Vagina (tissue), 2 donors: ENCODE measurements at places on chromosomes 16 and 17. TPM values are rescaled to one million over a fixed set of nuclear protein-coding genes. Genes with fewer than 3 reads are reported as not detected.
A peak's percentile ranks its signal among the peaks of the same experiment; 100 is the strongest.

GRCh38 chr17:31579265-31579664 lies 187.8 kb downstream of the RAB11FIP4 start:
- no peak for DNase-seq

GRCh38 chr17:45844695-45845375 lies at the start of gene SPPL2C:
Gene SPPL2C, plus strand, starts transcription at chr17:45844881. Its CDS starts 26 bp downstream, at chr17:45844907.
- no peak for DNase-seq

MAP2K6 gene
- 10.3 TPM for total RNA-seq

VPS4A gene
- total RNA-seq: 27.7 TPM

DNA sequence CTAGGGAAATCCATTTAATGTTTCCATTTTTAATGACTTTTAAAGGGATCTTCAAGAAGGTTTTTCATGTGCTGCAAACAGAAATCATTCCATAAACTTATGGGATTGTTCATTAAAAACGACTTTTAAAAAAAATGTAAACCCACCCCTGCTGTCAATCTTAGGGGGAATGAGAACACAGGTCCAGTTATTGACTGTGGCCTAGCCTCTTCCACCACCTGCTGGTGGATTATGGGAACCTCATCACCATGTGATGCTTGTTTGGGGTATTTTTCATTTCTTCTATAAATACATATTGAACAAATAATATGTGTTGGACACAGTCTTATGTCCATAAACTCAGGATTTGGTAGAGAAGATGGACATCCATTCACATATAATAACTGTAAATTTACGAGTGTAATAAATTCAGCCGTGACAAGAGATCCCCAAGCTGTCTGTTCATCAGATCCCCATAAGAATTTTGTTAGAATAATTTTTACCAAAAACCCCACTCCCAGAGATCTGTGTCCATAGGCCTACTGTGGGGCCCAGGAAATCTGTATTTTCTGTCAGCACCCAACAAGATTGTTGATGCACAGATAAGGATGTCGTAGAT lies 42.0 kb upstream of the TMC5 start:
- DNase-seq: no peak

PYDC1 gene
- not detected for total RNA-seq

DNA sequence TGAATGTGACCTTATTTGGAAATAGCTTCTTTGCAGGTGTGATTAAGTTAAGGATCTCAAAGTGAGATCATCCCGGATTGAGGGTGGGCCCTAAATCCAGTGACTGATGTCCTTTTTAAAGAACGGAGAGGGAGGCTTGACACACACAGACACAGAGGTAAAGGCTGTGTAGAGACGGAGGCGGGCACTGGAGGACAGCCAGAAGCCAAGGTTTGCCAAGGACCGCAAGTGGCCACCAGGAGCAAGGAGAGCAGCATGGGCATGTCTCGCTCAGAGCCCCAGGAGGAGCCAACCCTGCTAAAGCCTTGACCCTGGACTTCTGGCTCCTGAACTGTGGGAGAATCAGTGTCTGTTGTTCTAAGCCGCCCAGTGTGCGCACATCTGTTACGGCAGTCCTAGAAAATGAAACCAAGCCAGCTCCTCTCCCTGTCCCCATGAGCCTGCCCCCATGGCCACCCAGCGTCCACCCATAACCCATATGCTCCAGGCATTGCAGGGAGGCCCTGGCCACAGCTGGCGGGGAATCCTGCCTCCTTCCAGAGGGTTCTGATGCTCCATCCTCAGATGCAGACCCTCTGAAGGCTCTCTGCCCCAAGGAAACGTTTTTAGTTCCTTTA lies 15.2 kb downstream of the CNGB1 start:
- DNase-seq: no peak

SULT1A1 gene
- total RNA-seq: 11.5 TPM

KRT12 gene
- total RNA-seq: not detected

ACAP1 gene
- 7.6 TPM for total RNA-seq

ZNF598 gene
- total RNA-seq: 51.8 TPM

GRCh38 chr17:40350689-40351358 lies 13.7 kb downstream of the GJD3 start:
- DNase-seq: no peak

CCL17 gene
- total RNA-seq: not detected

GRCh38 chr16:66740533-66740932 lies 10.9 kb downstream of the DYNC1LI2 start:
- DNase-seq: no peak

DNA sequence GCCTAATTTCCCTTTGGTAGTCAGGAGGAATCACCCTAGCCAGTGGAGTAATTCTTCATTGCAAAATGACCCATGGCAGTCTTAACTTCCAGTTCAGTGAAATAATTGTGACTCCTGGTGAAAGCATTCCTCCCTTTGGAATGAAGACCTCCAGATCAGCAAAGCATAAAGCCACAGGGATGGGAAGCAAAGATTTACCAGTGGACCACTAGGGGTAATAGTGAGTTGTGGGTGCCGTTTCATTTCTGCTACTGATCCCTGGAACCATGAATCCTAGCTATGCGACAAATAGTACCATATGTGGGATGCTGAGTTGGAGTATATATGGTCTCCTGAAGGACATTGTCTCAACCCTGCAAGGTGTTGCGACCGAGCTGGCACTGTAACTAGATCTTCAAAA lies 13.7 kb downstream of the DYNLL2 start:
- DNase-seq: no peak

GLP2R gene
- total RNA-seq: 2.9 TPM

NLE1 gene
- 25.8 TPM for total RNA-seq

ZNF469 gene
- 2.2 TPM for total RNA-seq

DNA sequence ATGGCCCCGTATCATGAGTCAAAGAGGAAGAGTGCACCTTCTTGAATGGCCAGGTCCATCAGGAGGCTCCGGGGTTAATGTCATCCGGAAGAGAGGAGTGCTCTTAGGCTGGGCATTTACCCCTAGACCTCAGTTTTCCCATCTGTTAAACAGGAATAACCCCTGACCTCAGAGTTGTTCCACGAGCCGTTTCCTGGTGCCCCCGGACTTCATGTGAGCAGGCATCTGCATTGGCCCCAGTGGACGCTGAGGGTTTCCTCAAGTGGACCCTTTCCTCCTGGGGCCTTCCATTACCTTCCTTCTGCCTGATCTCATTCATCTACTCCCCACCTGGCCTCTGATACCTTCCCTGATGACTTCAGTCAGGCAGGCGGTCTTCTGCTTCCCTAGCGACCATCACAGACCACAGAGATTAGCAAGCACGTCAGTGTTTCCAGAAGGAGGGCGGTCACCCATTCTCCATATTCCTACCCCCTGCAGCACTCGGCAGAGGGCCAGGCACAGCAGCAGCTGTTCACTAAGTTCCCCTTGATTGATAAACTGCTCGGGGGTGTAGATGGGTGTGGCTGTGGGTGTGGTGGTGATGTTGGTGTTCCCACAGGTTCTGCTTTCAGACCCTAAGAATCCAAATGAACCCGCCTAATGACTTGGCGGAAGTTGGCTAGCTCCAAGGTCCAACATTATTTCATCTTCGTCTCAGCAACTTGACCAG lies 346.6 kb upstream of the TNRC6C start:
- DNase-seq: no peak

DNA sequence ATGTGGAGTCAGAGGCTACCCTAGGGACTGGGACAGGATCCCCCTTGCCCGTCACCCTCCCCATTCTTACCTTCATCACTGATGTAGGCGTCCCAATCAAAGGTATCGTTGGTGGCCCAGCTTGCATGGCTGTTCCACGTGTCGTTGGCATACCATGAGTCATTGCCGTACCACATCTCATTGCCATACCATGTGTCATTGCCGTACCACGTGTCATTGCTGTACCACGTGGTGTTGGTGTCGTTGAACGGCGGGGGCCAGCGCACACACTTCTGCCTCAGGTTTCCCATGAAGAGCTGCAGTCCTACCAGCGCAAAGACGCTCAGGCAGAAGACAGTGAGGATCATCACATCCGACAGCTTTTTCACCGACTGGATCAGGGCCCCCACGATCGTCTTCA lies 4.8 kb downstream of the SCN4A start:
- DNase-seq: no peak

DNA sequence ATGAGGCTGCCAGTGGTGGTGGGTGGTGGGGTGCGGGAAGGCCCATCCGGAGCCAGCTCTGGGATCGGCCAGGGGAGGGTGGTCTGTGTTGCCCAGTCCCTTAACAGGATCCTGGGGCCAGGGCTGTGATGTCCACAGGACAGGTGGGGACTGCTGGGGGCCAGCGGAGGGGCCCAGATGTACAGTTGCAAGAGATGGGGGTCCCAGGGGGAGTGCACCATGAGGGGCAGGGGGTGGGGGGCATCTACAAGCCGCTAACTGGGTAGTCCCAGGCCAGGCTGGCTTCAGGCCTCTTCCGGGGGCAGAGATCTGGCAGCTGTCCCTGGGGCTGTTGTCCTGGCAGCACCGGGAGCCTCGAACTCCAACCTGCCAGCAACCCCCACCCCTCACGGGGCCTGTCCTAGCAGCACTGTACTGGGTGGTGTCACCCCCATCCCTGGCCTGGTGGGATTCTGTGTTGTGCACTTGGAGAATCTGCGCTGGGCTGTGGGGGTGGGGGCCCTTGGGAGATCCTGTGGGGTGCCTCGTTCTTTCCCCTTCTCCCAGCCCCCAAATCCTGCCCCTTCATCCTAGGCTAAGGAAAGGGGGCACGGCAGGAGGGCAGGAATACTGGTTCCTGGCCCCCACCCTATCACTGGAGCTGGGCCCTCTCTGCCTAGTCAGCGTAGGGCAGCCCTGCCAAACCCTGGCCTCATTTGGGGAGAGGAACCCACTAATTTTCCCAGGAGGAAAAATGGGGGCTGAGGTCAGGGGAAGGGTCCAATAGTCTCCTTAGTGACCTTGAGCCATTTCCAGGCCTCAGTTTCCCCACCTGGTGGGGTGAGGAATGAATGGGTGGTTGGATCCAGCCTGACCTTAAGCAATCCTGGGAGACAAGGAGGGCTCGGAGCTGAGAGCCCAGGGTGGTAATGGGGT lies 1.4 kb downstream of the MTSS2 start:
- no peak for DNase-seq

DNA sequence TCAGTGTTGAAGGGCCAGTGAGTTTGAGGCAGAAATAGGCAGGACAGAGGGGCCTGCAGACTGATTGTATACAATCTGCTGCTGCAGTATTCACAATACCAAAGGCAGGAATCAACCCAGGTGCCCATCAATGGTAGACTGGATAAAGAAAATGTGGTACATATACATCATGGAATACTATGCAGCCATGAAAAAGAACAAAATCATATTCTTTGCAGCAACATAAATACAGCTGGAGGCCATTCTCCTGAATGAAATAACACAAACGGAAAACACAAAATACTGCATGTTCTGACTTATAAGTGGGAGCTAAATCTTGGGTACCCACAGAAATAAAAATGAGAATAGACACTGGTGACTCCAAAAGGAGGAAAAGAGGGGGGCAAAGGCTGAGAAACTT lies 485.1 kb downstream of the XYLT1 start:
- no peak for DNase-seq

- no peak for DNase-seq
Measured at GRCh38 chr17:75548813-75549212, 23.3 kb downstream of the LLGL2 start.

GRCh38 chr17:31561469-31562375 lies 170.2 kb downstream of the RAB11FIP4 start:
- DNase-seq: no peak

GRCh38 chr16:57111420-57111819 lies 19.0 kb downstream of the CPNE2 start:
- DNase-seq: no peak

HES7 gene
- total RNA-seq: not detected

GRCh38 chr17:36576793-36577192 lies 14.9 kb upstream of the DHRS11 start:
- DNase-seq: no peak

- no peak for DNase-seq
Measured at GRCh38 chr17:67652433-67652832, 65.3 kb upstream of the NOL11 start.

TMEM238L gene
- 1.2 TPM for total RNA-seq

DNA sequence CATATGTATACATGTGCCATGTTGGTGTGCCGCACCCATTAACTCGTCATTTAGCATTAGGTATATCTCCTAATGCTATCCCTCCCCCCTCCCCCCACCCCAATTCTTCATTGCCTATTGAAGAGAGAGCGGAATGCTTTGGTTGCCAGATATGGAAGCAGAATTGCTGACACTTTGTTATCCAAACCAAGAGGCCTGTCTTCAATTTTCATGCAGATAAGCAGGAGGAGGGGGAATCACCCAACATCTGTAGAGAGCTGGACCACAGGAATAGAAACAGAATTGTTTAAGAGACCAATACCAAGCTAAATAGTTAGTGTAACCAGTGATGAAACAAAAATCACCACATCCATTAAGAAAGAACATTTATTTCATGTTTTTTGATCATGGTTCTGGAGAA lies 7.1 kb downstream of the ASPA start:
- no peak for DNase-seq

EVI2B gene
- total RNA-seq: 11.0 TPM

GRCh38 chr16:81457326-81458133 lies 12.9 kb downstream of the CMIP start:
- no peak for DNase-seq

CEP295NL gene
- 7.9 TPM for total RNA-seq

KCNH4 gene
- not detected for total RNA-seq

DNA sequence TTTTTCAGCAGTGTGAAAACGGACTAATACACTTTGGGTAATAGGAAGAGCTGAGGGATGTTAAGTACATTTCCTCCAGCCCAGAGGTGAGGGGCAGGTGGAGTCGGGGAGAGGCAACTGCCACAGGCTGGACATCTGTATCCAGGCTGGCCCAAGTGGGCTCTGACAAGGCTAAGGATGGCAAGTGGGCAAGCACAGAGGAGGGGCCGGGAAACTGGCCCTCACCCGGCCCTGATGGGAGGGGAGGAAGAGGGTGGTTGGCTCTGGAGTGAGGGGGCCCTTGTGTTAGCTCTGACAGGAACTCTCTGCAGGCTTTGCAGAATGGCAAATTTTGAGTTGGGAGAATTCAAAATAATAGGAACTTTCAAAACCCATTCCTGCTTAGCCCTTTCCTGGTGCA lies 251.0 kb upstream of the TNRC6C start:
- peak; percentile 55 for DNase-seq

KRT32 gene
- total RNA-seq: not detected

- no peak for DNase-seq
Measured at GRCh38 chr17:39643271-39643670, 6.3 kb downstream of the STARD3 start.

DNA sequence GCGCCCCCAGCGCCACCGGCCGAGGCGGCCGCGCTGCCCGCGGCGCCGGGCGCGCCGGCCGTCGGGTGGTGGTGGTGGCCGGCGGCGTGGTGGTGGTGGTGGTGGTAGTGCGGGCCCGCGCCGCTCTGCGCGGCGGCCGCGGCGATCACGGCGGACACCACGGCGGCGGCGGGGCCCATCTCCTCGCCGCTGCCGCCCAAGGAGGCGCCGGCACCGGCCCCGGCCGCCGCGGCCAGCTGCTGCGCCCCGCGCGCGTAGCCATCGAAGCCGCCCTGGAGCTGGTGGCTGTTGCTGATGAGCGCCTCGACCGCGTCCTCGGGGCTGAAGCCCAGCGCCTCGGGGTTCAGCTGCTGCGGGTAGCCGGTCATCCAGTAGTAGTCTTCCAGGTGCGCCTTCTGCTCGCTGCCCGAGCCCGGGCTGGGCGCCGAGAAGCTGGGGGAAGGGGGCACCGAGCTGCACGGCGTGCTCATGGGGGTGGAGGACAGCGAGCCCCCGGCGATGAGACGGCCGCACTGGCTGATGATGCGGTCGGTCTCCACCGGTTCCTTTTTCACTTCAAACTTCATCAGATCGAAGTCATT lies 1.2 kb downstream of the MAF start:
- no peak for DNase-seq

GRCh38 chr16:87836346-87836843 lies 32.9 kb downstream of the SLC7A5 start:
- DNase-seq: no peak

ADAM11 gene
- total RNA-seq: 3.7 TPM
